ENCODE measurements at places on chromosomes 2 and 18. TPM values are rescaled to one million over a fixed set of nuclear protein-coding genes. Genes with fewer than 3 reads are reported as not detected.

Gene CYTIP
- not detected for total RNA-seq

Gene PCBP1
- 82.7 TPM for total RNA-seq

Gene LYPD1
- total RNA-seq, result not detected

Gene TMEM178A
- 0.80 TPM for total RNA-seq

Gene CIB4
- total RNA-seq, result not detected

Gene EFEMP1
- total RNA-seq, result 215 TPM

Gene IKZF2
- 7.0 TPM for total RNA-seq

Data from hair follicular keratinocyte (primary cell).